ENCODE measurements at places on chromosomes 16 and 17.

GRCh38 chr16:22386976-22387375 is 12.6 kb upstream of the CDR2 start:
- DNase-seq: peak; percentile 75

- peak; percentile 95 for DNase-seq
Observed at GRCh38 chr17:4969047-4969550, 1.5 kb upstream of the SPAG7 start.

DNA sequence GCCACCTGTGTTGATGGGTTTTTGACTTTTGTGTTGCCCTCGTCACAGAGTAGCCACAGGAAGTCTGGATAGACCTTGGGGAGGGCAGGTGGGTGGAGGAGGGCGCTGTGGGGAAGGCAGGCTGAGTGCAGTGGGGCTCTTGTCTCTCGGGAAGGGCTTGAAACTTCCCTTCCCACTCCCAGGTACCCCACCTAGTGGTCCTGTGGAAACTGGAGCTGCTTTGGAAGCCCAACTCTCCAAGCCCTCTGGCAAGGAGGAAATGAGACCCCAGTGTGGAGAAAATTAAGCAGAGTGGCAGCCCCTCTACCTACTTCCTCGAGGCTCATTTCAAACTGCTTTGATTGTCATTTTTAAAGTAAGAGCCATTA is 9.2 kb downstream of the CA5A start:
- no peak for DNase-seq

DNA sequence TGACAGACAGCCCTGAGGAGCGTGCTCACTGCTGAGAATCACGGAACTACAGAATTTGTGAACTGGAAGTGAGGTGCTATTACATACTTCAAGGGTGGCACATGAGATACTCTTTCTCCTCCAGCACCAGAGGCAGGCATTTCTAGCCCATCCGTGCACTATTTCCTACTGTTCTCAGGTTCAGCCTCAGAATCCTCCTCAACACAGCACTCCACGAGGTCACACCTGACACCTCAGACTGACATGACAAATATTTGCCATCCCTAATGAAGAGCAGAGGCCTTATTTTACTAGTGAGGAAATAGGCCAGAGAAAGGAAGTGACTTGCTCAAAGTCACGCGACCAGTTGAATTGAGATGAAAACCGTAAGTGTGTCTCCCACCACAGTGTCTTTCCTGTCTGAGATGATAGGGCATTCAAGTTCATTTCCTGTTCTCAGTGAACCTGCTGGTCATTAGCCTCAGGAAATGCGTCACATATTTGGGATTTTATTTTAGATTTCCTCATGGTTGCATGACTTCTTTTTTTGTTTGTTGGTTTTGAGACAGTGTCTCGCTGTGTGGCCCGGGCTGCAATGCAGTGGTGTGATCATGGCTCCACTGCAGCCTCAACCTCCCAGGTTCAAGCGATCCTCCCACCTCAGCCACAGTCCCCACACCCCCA is 23.6 kb downstream of the SEZ6 start:
- DNase-seq: peak; percentile 63

GRCh38 chr16:13896543-13897182 is 23.3 kb upstream of the ERCC4 start:
- peak; percentile 19 for DNase-seq
